ENCODE measurements at places on chromosomes 13 and 19.

GRCh38 chr13:74768521-74769085 is 634.4 kb upstream of the KLF12 start:
- no peak for DNase-seq

GRCh38 chr19:7874897-7875273 is 695 bp upstream of the PRR36 start:
- no peak for DNase-seq

GRCh38 chr19:3474010-3474409 is 6.3 kb downstream of the SMIM24 start:
- no peak for DNase-seq

GRCh38 chr19:5170329-5170745 is 170.3 kb downstream of the PTPRS start:
- no peak for DNase-seq

GRCh38 chr13:30898678-30899241 is 7.3 kb upstream of the MEDAG start:
- peak; percentile 15 for DNase-seq

DNA sequence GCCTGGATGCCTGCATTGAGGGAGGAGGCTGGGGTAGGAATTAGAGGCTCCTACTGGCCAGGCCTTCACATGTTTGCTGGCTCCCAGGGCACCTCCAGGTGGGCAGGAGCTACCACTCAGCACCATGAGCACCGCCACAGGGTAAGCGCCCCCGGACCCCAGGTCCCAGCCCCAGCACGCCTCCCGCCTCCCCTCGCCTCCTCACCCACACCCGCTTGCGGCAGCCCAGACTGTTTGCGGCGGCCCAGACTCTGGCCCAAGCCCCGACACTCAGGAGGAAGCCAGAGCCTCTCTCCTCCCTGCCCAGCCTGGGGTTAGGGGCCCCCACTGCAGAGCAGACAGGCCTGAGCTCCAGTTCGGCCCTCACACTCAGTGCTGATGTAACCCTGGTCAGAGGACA is 652 bp downstream of the EPS8L1 start:
- DNase-seq, result no peak

DNA sequence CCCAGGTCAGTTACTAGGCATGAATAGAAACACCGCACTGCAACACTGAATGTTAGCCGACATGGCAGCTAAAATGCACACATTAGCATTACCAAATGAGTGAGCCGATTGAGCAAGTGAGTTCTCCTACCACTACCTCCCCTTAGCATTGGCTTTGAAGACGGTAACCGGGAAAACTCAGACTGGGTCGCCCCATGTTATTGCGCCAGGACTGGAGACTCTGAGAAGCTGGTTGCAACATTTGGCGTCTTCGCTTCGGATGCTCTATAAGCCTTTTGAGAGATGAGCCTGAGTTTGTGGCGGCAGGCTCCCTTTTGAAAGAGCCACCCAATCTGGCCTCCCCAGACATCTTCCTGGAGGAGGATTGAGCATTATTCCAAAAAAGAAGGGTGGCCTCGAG is 68.5 kb upstream of the POMP start:
- no peak for DNase-seq

- peak; percentile 71 for DNase-seq
Observed at GRCh38 chr19:50204811-50205675, 1.6 kb downstream of the MYH14 start.

DNA sequence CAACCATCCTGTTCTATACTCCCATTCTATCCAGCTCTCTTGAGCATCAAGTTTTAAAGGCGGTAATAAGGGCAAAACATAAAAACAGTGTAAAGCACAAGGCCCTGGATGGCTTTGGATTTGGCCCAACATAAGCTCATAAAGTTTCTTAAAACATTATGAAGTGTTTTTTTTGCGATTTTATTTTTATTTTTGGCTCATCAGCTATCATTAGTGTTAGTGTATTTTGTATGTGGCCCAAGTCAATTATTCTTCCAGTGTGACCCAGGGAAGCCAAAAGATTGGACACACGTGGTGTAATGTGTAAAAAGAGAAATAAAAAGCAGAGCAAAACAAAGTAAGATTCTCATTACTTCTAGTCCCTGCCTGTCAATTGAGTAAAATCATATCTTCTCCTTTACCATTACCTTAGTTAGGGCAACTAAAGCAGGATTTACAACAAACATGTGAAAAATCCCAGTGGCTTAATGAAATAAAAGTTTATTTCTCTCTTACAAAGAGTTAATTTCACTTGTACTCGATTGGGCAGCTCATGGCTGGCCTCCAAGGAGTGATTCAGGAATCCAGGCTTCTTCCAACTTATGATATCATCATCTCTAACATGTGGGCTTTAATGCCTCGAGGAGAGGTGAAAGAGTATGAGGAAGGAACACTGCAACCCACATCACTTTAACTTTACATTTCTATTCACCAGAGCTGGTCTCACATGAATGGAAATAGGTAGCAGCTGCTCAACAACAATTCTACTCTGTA is 725.2 kb upstream of the SLITRK1 start:
- DNase-seq, result peak; percentile 17

- peak; percentile 53 for DNase-seq
Observed at GRCh38 chr19:13689085-13689484, 75.2 kb upstream of the MRI1 start.

GRCh38 chr13:101690871-101691270 is 238.4 kb downstream of the ITGBL1 start:
- no peak for DNase-seq

GRCh38 chr13:84605927-84606326 is 723.7 kb upstream of the SLITRK1 start:
- no peak for DNase-seq

- no peak for DNase-seq
Observed at GRCh38 chr19:1598777-1599459, 6.3 kb upstream of the MBD3 start.

GRCh38 chr19:42989851-42990250 is 36.4 kb downstream of the PSG11 start:
- no peak for DNase-seq

GRCh38 chr19:447816-448560 is 12.8 kb downstream of the SHC2 start:
- no peak for DNase-seq

GRCh38 chr13:48185018-48185417 is 48.0 kb upstream of the ITM2B start:
- no peak for DNase-seq

- no peak for DNase-seq
Observed at GRCh38 chr13:75766636-75767035, 130.5 kb downstream of the LMO7 start.

DNA sequence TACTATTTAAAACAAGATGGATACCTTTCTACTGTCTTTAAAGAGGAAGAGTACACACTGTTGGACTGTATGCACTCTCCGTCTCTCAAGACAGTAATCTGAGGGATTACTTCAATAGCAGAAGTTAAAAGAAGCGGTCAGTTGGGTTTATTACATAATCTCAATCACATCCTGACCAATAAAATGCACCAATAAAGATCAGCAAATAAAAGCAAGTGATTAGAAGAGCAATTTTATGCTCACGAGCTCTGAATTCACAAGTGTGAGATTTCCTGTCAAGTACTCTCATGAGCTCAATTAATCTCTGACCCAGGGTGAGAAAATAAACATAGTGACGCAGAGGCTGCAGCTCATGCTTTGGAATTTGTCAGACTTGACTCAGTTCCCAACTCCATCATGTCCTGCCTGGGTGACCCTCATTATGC is 12.2 kb downstream of the ABCC4 start:
- DNase-seq, result no peak

DNA sequence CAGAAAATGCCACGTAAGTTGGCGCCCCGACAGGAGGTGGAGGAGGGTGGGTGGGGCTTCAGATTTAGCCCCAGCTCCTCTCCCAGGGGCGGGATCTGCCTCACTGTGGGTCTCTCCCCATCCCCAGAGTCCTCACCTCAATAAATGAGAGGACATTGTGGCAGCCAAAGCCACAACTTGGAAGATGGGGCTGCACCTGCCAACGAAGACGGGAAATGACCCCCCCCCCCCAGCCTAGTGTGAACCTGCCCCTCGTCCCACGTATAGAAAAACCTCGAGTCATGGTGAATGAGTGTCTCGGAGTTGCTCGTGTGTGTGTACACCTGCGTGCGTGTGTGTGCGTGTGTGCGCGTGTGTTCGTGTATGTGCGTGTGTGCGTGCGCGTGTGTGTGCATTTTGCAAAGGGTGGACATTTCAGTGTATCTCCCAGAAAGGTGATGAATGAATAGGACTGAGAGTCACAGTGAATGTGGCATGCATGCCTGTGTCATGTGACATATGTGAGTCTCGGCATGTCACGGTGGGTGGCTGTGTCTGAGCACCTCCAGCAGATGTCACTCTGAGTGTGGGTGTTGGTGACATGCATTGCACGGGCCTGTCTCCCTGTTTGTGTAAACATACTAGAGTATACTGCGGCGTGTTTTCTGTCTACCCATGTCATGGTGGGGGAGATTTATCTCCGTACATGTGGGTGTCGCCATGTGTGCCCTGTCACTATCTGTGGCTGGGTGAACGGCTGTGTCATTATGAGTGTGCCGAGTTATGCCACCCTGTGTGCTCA is 1.5 kb upstream of the TRAPPC5 start:
- DNase-seq, result no peak

GRCh38 chr19:13209484-13210338 is 59.5 kb downstream of the IER2 start:
- DNase-seq, result no peak

GRCh38 chr19:46959894-46960556 is 59.6 kb upstream of the NPAS1 start:
- no peak for DNase-seq

GRCh38 chr19:38661996-38662395 is 14.5 kb downstream of the ACTN4 start:
- no peak for DNase-seq

- DNase-seq, result no peak
Observed at GRCh38 chr13:33184530-33184929, 101.0 kb downstream of the STARD13 start.

DNA sequence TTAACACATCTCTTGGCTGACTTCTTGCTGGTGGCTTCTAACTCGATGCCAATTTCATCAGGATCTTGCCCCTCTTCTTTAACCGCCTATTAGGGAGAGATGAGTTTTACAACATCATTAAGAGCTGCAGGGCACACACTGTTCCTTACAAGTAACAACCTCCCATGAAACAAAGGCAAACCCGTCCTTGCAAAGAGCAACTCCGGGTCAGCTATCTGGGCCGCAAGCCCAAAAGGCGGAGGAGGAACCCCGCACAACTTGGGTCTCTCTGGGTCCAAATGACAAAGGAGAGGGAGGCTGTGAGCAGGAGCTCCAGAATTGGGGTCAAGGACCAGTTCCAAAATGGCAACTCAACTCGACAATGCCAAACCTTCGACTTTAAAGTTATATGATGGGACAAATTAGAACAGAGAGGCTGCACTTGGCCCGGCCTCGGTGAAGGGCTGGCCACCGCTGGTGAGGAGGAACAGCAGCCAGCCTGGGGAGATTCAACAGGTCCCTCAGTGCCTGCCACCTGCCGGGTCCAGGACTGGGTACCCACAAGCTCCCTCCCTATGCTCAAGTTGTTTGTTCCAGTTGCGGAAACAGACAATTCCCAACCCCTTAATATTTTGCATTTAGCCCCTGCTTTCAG is 1.1 kb downstream of the SAFB2 start:
- DNase-seq, result no peak

GRCh38 chr13:40681341-40682146 is 15.1 kb upstream of the FOXO1 start:
- DNase-seq, result no peak

GRCh38 chr13:98004107-98004506 is 50.6 kb downstream of the IPO5 start:
- DNase-seq, result no peak

GRCh38 chr19:47351548-47351947 is 2.4 kb downstream of the DHX34 start:
- peak; percentile 65 for DNase-seq

- DNase-seq, result no peak
Observed at GRCh38 chr13:99347335-99347878, 40.2 kb upstream of the GPR183 start.

DNA sequence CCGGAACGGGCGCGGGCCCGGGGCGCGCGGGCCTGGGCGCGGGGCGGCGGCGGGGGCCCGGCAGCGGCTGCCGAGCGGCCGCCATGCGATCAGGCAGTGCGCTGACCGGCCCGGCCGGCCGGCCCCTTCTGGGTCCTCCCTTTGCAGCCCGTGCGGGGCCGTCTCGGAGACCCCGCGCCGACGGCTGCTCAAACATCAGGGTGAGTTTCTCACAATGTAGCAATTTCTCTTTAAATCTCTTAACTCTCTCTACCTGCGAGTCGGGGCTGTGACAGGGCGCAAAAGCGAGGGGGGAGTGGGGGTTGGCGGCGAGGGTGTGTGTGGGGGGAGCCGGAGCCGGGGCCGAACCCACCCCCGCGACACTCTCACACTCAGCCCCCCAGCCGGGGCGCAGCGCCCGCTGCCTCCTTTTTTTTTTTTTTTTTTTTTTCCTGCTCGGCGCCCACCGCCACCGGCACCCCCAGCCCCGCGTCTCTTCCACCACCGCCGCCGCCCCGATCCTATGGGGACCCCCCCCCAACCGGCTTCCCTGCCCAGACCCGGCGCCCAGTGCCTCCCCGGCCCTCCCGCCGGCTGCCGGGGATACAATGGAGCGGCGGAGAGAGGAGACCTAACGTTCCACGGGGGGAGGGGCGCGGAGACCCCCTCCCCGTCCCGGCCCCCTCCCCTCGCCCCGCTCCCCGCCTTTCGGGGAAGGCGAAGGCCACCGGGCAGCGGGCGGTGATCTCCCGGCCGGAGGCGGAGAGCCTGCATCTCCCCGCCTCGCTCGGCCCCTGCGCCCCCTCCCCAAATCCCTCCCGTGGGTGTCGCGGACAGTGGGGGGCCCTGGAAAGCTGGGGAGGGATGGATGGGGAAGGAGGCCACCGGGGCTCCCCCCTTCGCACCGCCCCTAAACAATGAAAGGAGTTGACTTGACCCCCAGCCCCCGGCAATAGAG is at the start of gene BICRA:
Gene BICRA (plus strand): TSS at position 166 of the 937 bp plus-strand sequence. CDS start 64,441 bp downstream, outside the sequence.
- peak; percentile 82 for DNase-seq

DNA sequence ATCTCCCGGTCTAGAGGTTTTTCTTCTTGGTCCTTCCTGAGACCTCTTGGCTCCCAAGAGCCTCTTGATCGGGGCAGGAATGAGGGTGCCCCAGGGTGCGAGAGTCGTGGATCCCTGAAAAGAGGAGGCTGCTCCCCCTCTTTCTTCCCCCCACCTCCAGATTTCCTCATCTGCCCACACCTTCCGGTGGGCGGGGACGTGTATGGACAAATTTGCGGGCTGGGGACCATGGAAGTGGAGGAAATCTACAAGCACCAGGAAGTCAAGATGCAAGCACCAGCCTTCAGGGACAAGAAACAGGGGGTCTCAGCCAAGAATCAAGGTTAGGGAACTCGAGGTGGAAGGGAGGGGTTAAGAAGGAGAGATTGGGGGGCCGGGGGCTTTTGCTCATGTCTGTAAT is at the start of gene MCEMP1:
Gene MCEMP1 (plus strand): TSS at position 237 of the 400 bp plus-strand sequence. CDS start 31 bp downstream, at position 268.
- no peak for DNase-seq

- DNase-seq, result no peak
Observed at GRCh38 chr13:30830638-30830965, 75.5 kb upstream of the MEDAG start.

- peak; percentile 30 for DNase-seq
Observed at GRCh38 chr19:52142001-52142595, 2.4 kb upstream of the ZNF616 start.
